ENCODE measurements at places on chromosomes 3 and 15.

- DNase-seq: no peak
Measured at GRCh38 chr15:63306492-63307073, 29.2 kb downstream of the APH1B start.

DNA sequence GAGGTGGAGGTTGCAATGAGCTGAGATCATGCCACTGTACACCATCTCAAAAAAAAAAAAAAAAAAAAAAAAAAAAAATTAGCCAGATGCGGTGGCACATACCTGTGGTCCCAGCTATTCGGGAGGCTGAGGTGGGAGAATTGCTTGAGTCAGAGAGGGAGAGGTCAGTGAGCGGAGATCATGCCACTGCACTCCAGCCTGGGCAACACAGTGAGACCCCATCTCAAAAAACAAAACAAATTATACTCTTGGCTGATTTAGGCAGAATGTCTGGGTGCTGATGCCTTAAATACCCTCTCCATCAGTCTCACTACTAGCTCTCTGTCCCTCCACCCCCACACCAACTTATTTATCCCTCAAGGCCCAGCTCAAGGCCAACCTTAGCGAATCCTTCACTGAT lies 14.0 kb downstream of the UBR1 start:
- DNase-seq: no peak

- DNase-seq: no peak
Measured at GRCh38 chr15:100844167-100844566, 35.5 kb upstream of the ALDH1A3 start.

DNA sequence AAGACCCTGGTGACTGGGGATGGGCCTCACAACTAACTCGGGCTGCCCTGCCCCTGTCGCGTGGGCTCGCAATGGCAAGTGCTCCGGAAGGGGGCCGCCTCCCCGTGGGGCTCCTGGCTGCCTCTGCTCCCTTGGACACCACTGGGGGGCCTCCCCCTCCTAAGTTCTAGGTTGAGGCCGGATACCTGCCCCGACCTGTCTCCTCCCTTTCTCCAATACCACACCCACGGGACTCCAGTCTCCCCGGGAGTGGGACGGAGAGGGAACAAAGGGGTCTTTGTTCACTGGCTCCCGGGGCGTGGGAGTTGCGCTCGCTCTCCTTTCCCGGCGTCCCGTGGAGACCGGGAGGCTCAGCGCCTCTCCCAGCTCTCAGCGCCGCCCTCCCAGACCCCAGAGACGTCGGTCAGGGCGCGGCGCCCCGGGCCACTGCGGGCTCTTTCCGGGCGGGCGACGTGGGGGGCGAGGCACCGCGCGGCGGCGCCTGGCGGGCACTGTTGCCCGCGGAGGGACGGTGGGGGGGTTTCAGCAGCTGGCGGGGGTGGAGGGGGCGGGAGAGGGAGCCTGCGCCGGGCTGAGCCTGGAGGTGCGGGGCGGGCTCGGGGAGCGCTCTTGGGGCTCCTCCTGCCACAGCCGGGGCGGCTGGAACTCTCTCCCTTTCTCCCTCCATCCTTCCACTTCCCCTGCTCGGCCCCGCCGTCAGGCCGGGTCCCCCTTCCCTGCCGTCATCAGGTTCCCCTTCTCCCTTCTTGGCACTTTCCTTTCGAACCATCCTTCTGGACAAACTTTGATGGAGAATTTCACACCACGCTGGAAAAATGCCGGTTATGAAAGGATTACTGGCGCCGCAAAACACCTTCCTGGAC lies at the start of gene KCNH8:
KCNH8 (plus strand) TSS at position 606 of the 863 bp plus-strand sequence; CDS start at position 816, 210 bp downstream.
- DNase-seq: no peak

GRCh38 chr15:96053031-96053780 lies 277.3 kb upstream of the NR2F2 start:
- DNase-seq: peak; percentile 1

GRCh38 chr3:134340362-134340981 lies 33.8 kb downstream of the AMOTL2 start:
- no peak for DNase-seq

- DNase-seq: no peak
Measured at GRCh38 chr3:127606981-127607595, 8.9 kb downstream of the MCM2 start.

- DNase-seq: no peak
Measured at GRCh38 chr3:186247821-186248814, 113.9 kb downstream of the DGKG start.

DNA sequence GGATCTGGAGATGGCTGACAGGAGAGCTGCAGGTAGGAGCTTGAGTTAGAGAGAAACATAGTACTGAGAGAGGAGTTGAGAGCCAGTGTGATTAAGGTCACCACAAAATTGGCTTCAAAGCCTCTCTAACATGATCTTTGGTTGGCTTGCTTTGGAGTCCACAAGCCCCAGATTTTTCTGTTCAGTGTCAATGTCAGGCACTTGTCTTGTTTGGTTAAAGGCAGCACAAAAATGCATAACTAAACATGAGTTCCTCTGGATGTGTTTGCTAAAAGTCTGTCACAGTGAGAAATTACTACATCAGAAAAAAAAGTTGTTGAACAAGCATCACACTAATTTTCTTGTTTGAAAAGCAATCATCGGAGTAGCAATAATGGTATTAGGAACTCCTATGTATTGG lies 440.5 kb downstream of the NTRK3 start:
- DNase-seq: no peak

DNA sequence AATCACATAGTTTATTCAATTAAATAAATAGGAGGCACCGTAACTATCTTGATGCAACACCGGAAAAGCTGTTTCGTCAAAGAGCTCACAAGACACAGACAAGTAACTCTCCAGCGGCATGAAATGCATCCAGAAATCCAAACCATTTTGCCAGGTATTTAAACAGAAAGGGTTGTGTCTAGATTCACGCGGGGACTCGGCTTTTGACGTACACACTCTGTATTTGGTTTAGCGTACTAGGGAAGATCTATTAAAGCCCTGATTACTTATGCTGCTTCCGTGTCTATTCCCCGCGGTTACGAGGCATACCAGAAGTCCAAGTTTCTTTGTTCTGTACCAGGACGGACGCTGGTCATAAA lies 718 bp downstream of the BNIP2 start:
- no peak for DNase-seq
